ENCODE measurements at places on chromosomes 12 and 14. TPM values are rescaled to one million over a fixed set of nuclear protein-coding genes. Genes with fewer than 3 reads are reported as not detected.

The ALG10B gene
- 13.9 TPM for polyA plus RNA-seq

The SERPINA12 gene
- polyA plus RNA-seq = 0.30 TPM

DNA sequence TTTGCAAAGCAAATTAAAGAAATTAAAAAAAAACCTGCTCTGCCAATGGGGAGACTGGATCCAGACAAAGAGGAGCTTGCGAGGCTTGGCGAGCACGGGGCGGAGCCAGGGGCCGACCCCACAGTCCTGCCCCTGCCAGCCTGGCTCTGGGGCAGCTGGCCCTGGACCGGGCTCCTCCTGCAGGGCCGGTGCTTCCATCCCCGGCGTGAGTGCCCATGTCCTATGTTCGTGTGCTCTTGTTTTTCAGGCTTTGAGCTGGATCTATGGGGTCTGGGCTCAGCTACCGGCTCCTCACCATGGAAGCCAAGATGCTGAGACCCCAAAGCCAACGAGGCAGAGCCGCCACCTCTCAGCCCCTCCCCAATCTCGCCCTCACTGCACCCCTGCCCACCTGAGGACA lies 176.8 kb downstream of the KIF26A start:
- DNase-seq = no peak

DNA sequence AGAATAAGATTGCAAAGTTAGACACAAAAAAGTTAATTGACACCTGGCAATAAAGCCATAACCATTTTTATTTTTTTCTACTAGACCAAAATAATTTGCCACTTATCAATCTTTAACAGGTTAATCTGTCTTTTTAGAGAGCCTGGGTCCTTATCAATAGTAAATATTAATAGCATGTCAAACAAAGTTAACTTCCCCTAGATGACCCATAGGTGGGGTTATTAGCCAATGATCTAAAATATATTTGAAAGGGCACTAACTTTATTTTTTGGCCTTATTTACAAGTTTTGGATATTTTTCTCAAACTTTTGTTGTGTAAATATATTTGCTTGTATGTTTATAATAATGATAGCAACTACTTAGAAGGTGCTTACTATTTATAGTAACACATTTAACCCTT lies 3.9 kb downstream of the ANKRD33 start:
- DNase-seq = no peak

The RDH16 gene
- 0.65 TPM for polyA plus RNA-seq

The TAS2R19 gene
- 1.1 TPM for polyA plus RNA-seq

GRCh38 chr14:61690039-61690438 lies 5.3 kb upstream of the HIF1A start:
- DNase-seq = no peak

The POP5 gene
- 58.1 TPM for polyA plus RNA-seq

DNA sequence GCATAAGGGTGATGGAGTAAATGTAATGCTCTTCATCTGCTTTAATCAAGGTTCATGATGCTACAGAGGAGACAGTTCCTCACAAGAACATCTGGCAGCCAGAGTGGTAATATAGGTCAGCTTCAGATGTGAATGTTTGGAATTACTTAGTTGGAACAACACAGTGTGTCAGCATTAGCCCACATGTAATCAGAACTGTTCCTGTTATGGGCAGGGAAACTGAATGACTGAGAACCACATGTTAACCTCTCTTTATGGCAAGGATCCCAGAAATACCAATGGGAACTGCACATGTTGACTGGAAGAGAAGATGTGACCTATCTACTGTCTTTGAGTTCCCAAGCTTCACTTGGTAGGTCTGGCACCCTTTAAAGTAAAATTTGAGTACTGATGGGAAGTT lies 390.1 kb upstream of the PDE3A start:
- no peak for DNase-seq

The SLC24A4 gene
- 0.30 TPM for polyA plus RNA-seq

GRCh38 chr12:112330706-112331105 lies 51.5 kb downstream of the HECTD4 start:
- DNase-seq = no peak

GRCh38 chr12:57390174-57390573 lies 40.7 kb downstream of the R3HDM2 start:
- no peak for DNase-seq

DNA sequence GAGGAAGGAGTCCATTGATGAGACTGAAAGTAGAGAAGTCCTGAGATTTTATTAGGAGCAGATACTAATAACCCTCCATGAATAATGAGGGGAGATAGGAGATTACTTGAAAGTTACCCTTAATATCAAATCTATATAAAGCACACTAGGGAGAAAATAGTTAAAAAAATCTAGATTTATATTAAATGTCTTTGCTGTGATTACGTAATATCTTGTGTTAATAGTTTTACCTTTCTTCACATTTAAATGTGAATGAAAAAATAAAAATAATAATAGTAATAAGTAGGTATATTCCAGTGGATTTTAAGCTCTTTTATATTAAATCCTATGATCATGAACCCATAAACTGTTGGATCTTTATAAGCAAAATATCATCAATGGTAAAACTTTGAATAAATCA lies 267.3 kb upstream of the SYT10 start:
- DNase-seq = no peak

GRCh38 chr12:28415755-28416154 lies 225.5 kb downstream of the CCDC91 start:
- DNase-seq = no peak

DNA sequence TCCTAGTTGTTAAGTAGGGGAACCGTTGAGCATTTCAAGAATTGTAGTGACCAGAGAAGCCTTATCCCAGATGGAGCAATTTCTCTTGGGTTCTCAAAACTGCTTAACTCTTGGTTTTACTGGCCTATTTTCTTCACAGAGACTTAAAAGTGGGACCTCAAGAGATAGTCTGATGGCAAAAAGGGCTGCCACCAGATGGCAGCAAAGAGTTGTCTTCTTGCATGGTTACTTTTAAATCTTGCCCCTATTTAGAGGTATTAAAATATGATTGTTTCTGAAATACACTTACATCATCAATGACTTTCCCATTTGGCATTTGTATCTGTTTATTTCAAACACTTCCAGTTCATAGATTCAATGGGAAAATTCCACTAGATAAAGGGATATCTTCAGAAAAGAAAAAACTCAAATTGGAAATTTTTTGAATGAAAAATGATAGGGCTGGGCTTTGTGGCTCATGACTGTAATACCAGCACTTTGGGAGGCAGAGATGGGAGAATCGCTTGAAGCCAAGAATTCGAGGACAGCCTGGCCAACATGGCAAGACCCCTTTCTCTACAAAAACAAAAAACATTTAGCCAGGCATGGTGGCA lies 69.9 kb upstream of the CNTN1 start:
- DNase-seq = peak; percentile 41

DNA sequence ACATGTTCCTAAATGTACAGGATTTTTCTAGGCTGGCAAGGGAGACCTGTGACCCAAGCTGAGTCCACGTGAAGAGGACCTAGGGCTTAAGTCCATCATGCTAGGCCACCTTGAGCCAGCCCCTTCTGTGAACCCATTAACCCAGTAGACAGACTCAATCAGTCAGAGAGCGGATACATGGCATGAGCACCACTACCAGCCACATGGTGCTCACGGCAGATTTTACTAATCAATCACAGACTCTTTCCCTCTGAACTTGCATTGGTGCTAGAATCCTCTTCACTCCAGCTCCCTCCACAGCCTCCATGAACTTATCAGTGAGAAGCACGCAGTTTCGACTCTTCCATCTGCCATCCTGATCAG lies 9.0 kb downstream of the PHETA1 start:
- no peak for DNase-seq

- DNase-seq = no peak
Observed at GRCh38 chr14:91415794-91416743, 1.6 kb downstream of the CCDC88C start.

The LTB4R gene
- polyA plus RNA-seq = 5.6 TPM

- DNase-seq = no peak
Observed at GRCh38 chr12:24921251-24922038, 27.5 kb downstream of the BCAT1 start.

- DNase-seq = no peak
Observed at GRCh38 chr14:46985529-46986380, 334.2 kb upstream of the RPL10L start.

- DNase-seq = no peak
Observed at GRCh38 chr12:103599274-103599673, 12.2 kb downstream of the STAB2 start.

DNA sequence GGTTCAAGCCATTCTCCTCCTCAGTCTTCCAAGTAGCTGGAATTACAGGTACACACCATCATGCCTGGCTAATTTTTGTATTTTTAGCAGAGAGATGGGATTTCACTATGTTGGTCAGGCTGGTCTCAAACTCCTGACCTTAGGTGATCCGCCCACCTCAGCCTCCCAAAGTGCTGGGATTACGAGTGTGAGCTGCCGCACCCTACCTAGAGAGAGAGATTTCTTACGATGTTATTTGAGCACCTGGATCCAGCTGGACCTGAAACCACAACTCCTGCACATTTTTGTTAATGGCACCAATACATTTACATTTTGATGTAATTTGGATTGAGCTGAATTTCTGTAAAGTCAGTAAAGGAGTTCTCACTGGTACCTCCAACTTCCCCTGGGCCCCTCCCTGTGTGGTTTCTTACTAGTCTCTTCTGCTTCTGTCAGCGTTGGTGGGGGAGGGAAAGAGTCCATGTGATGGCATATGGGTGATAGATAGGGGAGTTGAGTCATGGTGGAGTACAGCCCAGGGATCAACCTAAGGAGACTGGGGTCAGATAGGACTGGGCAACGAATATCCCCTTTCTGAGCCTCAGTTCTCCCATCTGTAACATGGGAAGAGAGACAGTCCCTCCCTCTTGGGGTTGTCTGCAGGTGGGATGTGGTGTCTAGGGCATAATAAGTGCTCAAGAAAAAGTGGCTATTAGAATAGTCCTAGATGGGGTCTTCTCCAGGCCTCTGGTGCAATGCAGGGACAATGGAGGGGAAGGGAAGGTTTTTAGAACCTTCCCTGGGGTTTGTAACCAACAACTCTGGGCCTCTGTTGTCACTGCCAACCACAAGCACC lies 83.3 kb upstream of the MED13L start:
- no peak for DNase-seq

- DNase-seq = no peak
Observed at GRCh38 chr14:101235335-101236103, 325.8 kb upstream of the DIO3 start.

GRCh38 chr12:75526655-75527511 lies 15.5 kb upstream of the KRR1 start:
- no peak for DNase-seq

The LUM gene
- polyA plus RNA-seq = 48.5 TPM

The ZFP36L1 gene
- polyA plus RNA-seq = 271 TPM

DNA sequence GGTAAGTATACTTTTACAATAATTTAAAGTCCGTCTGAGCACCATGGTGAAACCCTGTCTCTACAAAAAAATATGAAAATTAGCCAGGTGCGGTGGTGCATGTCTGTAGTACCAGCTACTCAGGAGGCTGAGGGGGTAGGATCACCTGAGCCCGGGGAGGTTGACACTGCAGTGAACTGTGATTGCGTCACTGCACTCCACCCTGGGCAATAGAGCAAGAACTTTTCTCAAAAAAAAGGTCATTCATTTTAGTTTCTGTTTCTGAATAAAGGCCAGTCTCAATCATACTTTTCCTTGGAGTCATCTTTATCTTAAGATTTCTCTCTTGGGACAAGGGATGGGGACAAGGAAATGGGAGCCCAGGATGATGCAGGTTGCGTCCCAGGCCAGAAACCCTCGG lies 12.9 kb downstream of the ANKRD13A start:
- no peak for DNase-seq

GRCh38 chr14:50607181-50607580 lies 47.2 kb downstream of the ATL1 start:
- DNase-seq = no peak

- no peak for DNase-seq
Observed at GRCh38 chr12:69966839-69967238, 141.8 kb downstream of the MYRFL start.

- no peak for DNase-seq
Observed at GRCh38 chr12:90675106-90675505, 279.9 kb downstream of the CCER1 start.

The COL2A1 gene
- 62.7 TPM for polyA plus RNA-seq

The RASSF3 gene
- polyA plus RNA-seq = 18.9 TPM

DNA sequence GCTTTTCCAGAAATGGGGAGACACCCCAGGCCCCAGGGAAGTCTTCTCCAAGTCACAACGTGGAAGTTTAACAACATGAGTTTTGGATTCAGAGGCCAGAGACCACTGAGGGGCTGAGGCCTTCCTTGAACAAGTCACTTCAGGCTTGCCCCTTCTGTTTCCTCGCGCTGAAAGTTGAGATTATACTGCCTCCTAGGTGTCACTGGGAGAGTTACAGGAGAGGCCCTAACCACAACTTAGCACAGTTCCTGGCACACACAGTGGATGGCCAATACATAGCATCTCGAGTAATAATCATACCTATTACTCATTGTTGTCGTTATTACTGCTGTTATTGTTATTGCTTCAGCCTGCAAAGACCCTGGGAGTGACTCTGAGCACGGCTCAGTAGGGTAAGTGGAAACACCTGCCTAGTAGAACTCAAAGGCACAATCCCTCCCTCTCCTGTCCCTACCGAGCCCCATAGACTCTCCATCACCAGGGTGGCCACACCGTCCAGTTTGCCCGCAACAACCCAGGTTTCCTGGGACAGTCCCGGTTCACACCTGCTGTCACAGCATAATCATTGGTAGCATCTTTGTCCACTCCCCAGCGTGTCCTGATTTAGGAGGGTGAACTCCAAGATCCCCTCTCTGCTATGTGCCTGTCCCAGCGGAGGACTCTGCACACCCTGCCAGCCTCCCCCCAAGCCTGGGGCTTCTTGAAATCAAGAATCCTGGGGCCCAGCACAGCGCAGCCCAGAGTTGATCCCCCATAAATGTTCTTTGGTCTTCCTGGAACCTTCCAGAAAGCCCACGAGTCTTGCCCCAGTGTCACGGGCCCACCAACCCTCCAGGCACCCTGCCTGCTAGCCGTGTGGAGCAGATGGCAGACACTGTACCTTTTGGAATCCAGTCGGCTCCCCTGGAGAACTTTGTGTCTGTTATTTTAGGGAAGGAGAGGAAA lies 85.0 kb downstream of the SYNE3 start:
- DNase-seq = no peak

DNA sequence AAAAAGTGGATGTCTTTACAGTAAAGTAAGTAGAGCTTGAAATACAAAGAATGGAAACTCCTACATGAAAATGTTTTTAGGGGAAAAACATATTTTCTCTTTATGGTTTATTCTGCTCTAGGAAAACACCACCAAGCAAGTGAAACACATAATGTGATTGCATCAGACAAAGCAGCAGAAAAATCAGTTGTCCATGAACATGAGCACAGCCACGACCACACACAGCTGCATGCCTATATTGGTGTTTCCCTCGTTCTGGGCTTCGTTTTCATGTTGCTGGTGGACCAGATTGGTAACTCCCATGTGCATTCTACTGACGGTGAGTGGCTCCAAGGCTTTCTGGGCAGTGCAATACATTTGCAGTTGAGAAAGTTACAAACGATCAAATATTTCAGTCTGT lies 42.6 kb upstream of the PLEKHD1 start:
- DNase-seq = no peak

GRCh38 chr14:92673601-92674150 lies 74.8 kb downstream of the LGMN start:
- no peak for DNase-seq

The RIC8B gene
- 27.5 TPM for polyA plus RNA-seq

GRCh38 chr12:40697566-40698259 lies 5.5 kb downstream of the CNTN1 start:
- DNase-seq = no peak

GRCh38 chr14:98236314-98236713 lies 1035.7 kb downstream of the BCL11B start:
- DNase-seq = no peak
